ENCODE measurements at places on chromosomes 4 and X. TPM values are rescaled to one million over a fixed set of nuclear protein-coding genes. Genes with fewer than 3 reads are reported as not detected.

DNA sequence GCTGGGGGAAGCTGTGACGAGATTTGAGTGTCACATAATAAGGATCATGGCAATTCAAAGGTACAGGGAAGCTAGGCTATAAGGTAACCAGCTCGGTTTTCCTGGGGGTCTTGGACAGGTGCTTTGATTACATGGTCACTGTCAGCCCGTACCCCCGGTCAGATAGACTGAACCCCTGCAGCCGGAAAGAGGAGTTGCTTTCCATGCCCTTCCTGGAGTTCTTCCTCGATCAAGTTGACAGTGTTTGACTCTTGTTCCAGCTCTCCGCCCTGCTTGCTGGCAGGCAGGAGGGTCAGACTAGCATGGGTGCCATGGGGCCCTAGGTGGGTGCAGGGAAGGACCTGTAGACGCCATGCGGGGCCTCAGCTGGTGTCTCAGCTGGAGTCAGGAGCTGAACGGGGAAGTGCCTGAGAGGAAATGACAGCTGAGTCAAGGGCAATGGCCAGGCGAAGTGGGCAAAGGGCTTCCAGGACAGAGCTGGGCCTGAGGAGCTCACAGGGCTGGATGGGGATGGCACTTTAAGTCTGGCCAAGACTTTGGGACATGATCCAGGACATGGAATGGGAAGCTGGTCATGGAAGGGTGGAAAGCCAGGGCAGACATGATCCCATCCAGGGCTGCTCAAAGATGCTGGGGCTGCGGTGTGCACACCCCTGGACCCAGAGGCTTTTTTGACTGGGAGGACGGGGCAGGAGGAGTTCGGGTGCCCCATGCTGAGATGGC is 1.6 kb downstream of the TMEM187 start:
- no peak for DNase-seq
- H3K27ac ChIP-seq: peak overlapping the region; percentile 96
- no peaks in the 10 kb centered on the region for H3K27me3 ChIP-seq
- peaks cover 11% of the 10 kb centered on the region for H3K36me3 ChIP-seq
- peak overlapping the region; percentile 84 for H3K4me3 ChIP-seq

- no peak overlapping the region for H3K27ac ChIP-seq
- H3K4me3 ChIP-seq: no peak overlapping the region
- peaks cover 5% of the 10 kb centered on the region for H3K36me3 ChIP-seq
These were observed 18.4 kb downstream of the SMS start for GRCh38 chrX:21958916-21959315.

The ZNF518B gene
- total RNA-seq: 10.7 TPM

DNA sequence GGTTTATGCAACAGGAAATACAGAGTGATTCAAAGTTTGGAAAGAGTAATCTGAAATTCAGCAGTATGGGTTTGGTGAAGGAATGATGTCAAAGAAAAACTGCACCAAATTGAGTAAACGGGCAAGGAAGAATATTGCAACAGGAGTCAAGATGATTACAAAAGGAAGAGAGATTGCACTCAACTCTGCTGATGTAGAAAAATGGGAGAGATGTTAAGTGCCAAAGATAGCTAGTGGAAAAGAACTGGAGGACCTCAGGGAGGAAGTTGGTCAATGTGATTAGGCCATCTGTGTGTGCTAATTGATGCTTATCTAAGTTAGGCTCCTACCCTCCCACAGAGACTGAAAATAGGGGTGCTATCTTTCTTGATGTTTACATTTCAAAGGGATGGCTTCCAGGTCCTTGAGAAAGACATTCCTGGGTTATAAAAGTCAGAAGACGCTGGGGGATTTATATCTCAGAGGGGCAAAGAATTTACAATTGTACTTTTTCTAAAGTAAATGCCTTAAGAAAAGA is 167.4 kb upstream of the FAM47A start:
- H3K27ac ChIP-seq: no peak overlapping the region
- no peaks in the 10 kb centered on the region for H3K4me1 ChIP-seq
- no peak for DNase-seq

DNA sequence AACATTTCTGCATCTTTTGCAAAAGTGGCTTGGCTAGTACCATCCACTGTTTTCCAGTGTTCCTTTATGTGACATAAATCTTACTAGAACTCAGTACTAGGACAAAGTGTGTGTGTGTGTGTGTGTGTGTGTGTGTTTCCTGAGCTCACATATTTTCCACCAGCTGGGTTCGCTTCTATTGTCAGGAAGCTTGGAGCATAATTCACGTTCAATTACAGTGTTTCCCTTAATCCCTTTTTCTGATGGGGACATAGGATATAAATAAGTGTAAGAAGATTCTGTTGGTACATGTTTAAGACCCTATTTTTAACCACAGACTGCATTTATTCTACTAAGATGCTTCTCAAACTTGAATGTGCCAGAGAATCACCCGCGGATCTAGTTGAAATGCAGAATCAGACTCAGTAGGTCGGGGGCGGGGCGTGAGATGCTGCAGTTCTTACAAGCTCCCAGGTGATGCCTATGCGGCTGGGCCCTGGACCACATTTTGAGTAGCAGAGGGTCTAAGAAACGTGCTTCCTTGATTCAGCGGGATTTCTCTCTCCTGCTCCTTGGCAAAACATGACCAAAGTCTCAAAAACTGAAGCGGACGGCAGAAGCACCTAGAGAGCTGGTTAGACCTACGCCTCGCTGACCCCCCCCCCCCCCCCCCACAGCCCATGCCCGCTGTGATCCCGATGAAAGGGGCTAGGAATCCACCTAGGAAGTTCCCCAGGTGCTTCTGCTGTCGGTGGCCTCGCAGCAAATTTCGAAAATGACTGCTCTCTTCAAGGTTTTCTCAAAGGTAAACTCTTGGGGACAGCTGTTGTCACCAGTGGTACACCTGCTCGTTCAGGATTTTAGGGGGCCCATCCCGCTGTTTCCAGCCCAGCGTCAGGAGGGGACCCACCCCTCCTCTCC is 797 bp downstream of the CD99L2 start:
- H3K27ac ChIP-seq: peak overlapping the region; percentile 50
- DNase-seq: peak; percentile 69
- peak overlapping the region; percentile 71 for H3K4me3 ChIP-seq
- H3K27me3 ChIP-seq: no peaks in the 10 kb centered on the region
- H3K4me1 ChIP-seq: peaks cover 10% of the 10 kb centered on the region

DNA sequence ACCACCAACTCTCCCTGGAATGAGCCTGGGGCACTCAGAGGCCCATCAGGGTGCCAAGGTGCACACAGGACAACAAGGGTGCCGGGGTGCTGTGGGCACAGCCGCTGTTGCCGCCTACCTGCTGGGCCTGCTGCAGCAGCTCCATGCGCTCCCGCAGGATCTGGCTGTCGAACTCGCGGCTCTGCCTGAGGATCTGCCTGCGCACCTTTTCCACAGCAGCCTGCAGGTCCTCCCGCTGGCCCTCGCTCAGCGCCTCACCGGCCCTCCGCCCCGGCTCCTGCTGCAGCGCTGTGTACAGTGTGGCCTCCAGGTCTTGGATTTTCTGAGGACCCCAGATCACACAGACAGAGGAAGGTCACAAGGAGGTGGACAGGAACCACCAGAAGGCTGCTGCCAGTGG is 17.6 kb upstream of the C4orf50 start:
- no peak for DNase-seq
- H3K4me1 ChIP-seq: no peaks in the 10 kb centered on the region
- H3K4me3 ChIP-seq: no peak overlapping the region
- no peaks in the 10 kb centered on the region for H3K36me3 ChIP-seq

DNA sequence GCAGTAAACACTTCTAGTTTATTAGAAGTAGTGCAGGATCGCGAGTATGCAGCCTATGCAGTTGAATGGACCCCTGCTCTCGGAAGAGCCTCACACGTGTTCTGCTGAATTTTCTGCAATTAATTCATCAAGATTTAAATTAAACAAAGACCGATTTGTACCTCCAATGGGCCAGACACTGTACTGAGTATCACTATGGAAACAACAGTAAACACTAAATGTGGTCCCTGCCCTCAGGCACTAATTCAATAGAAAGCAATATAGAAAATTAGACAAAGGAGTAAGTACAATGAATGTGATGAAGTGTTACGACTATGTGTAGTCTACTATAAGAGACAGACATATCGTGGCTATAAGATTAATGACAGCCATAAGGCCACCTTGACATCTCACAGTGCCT is 740.3 kb upstream of the FRG1 start:
- no peak for DNase-seq
- H3K27ac ChIP-seq: no peak overlapping the region
- peaks cover 8% of the 10 kb centered on the region for H3K27me3 ChIP-seq
- no peak overlapping the region for H3K4me3 ChIP-seq
- no peaks in the 10 kb centered on the region for H3K36me3 ChIP-seq

The MTNR1A gene
- total RNA-seq: not detected

GRCh38 chr4:96108146-96108545 is 268.3 kb downstream of the PDHA2 start:
- DNase-seq: no peak
- no peak overlapping the region for H3K27ac ChIP-seq
- H3K4me3 ChIP-seq: no peak overlapping the region
- H3K36me3 ChIP-seq: no peaks in the 10 kb centered on the region
- no peaks in the 10 kb centered on the region for H3K27me3 ChIP-seq

Data from activated naive CD4-positive, alpha-beta T cell treated with anti-CD3 and anti-CD28 coated beads for 36 hours (primary cell).